ENCODE measurements at places on chromosomes 3 and 15.

DNA sequence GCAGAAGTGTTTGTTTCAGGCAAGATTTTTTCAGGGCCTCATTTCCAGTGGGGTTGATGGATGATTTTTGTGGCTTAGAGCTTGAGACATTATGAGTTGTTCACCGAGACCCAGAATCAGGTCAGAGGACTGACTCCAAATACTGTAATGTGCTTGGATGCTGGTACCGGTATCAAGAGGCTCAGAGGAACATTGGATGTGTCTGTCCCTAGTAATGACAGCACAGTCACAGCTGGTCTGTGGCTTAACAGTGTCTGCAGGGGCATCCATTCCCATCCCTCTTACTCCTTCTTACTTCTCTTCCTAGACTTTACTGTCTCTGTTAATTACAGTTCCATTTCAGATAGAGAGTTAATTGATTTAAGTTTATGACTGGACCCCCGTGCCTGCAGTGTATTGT, 107.8 kb downstream of the PTPRG start:
- DNase-seq: no peak

DNA sequence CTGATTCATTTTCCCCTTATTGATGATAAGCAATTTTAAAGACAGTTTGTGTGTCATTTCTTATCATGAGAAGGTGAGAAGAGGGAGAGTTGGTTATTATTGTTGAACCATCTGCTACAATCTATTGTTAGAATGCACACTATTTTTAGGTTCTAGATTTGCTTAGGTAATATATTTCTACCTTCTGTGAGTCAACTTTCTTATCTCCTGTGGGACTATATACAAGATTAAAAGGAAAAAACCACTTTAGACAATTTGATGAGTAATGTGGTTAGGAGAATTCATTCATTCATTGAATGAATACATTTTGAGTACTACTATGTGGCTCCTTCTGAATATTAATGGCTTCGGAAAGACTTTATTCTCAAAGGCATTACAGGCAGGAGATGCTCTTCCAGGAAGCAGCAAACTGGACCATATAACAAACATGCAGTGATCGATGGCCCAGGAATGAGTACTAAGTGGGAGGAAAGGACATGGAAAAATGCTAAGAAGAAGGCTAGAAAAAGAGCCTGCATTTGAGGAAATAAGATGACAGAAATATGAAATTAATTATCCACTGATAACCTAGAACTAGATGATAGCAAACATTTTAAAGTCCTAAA, 22.4 kb downstream of the SPTSSB start:
- no peak for DNase-seq

GRCh38 chr3:170754311-170754693, 115.7 kb downstream of the RPL22L1 start:
- DNase-seq: no peak

DNA sequence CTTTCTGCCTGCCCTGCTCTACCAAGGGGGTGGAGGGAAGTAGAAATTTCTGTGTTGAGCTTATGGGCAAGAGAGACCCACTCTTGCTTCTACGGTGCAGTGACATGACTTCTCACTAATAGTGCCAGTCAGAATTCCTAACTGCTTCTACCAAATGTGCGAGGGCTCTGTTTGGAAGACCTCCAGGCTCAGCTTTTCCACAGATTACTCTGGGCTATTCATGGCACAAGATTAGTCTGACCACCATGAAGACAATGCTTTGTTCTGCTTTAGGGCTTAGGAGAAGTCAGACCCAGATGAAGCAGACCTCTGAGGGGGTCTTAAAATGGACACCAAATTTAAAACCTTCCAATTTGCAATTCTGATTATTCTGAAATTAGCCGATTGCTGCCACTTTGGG, 195.9 kb upstream of the TBC1D5 start:
- DNase-seq: no peak

- DNase-seq: no peak
Measured at GRCh38 chr3:67302489-67302888, 304.4 kb downstream of the KBTBD8 start.

- DNase-seq: no peak
Measured at GRCh38 chr3:31858439-31858838, 122.6 kb downstream of the OSBPL10 start.

DNA sequence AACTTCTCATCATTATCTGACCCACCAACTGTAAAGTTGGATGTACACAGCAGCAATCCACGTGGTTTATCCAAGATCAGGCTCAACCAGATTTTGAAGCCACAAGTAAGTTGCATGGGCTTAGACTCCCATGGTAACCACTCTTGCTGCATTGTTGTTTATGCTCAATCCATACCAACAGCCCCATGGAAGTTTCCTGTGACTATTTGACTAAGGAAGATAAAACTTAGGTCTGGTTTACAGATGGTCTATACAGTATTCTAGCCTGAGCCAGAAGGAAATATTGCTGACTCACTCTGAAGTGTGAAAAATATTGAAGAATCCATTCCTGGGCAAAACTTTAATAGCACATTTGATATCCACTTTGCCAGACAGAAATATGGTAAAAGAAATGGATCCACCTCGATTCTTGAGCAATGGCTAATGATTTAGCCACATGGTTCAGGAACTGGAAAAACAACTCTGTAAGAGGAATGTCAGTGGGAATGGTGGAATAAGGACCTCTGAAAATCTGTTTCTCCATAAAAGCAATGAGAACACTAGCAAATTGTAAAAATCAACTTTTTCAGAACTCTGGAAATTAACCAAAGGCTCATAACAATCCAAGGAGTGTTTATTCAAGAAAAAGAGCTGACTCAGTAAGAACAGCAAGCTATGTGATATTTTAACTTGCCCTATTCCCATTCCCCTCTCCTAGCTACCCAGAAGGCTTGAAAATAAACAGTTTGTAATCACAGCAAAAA, 162.9 kb upstream of the STT3B start:
- no peak for DNase-seq

GRCh38 chr3:67661089-67661488, 6.7 kb upstream of the SUCLG2 start:
- DNase-seq: no peak

DNA sequence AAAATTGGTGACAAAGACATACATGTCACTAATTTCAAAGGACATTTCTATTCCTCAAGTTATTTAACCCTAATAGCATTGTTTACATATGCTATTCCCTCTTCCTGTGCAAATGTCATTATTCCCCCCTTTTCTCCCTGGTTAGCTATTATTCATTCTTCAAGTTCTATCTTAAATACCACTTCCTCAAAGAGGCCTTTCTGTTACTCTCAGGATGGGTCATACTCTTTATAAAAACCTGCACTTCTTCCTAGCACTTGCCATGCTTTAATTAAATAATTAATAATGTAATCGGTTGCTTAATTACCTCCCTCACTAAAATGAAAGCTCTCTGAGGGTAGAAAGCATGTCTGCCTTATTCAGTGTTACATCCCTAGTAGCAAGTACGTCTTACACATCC, 88.5 kb downstream of the XRN1 start:
- DNase-seq: no peak

DNA sequence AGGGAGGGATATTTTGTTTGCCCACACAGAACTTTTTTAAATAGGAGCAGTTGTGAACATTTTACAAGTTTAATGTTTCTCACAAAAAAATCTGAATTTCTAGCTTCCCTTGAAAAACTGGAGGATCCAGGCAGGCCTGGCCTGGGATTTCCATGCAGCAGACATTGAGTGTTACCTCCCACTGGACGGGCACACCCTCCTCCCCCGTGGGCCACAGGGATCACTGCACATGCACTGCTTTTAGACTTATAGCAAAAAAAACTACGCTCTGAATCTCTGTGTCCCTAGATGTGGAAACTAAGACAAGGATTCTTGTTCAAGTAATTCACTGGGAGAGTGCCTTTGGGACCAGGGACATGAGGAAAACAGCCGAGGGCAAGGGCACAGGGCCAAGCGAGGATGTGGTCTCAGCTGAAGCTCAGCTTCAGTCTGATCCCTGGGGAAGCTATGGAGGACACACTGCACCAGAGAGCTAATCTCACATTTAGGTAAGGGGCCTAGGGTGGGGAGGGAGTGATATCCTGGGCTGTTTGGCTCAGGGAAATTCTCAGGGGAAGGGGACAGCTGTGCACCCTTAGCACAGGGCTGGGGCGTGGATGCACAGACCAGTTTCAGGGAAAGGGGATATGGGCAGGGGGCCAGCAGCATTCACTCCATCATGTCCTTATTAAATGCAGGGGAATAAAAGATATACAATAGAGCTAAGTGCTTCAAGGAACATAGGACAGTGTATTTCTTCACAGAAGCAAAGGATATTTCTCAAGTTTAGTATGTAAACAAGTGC, 46.0 kb downstream of the FSIP1 start:
- no peak for DNase-seq

DNA sequence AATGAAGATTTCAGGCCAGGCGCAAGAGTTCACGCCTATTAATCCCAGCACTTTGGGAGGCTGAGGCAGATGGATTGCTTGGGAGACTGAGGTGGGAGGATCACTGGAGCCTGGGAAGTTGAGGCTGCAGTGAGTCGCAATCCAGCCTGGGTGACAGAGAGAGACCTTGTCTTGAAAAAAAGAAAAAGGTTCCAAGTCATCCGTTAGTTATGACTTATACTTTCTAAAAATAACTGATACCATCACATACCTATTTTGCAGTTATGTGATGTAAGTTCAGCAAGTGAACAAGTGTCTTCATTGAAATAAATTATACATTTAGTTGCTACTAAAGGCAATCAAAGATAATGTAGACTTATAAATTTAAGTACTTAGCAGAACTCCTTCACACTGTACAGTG, 22.1 kb downstream of the CLPX start:
- no peak for DNase-seq

DNA sequence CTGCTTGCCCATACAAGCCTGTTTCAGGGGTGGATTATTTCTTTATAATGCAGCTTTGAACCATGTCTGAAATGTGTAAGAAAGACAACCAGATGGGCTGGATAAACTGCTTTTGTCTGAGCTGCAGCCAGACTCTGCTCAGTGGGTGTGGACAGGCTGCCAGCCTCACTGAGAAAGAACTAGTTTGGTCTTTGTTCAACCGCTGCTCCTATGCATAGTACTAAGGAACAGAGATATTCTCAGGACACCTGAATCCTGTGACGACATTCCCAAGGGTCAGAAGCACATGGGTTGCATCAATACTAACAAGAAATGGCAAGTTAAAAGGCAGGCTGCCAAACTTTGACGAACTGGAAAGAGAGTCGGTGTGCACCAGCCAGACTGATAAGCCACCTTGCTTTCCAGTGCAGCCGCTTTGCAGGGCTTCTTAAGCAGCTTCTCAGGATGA, 57.2 kb downstream of the PLD1 start:
- DNase-seq: no peak

DNA sequence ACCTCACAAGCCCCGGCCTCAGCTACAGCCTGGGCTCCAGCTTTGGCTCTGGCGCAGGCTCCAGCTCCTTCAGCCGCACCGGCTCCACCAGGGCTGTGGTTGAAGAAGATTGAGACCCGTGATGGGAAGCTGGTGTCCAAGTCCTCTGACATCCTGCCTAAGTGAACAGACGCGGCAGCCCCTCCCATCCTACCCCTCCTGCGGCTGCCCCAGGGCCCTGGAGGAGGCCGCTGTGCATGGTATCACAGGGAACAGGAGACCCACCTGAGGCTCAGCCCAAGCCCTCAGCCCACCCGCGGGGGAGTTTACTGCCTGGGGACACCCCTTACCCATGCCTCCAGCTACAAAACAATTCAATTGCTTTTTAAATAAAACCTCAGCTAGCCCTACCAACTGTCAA, 6.0 kb upstream of the LARP6 start:
- no peak for DNase-seq

GRCh38 chr3:173891272-173892100, 493.9 kb downstream of the NLGN1 start:
- no peak for DNase-seq

- no peak for DNase-seq
Measured at GRCh38 chr3:170907637-170908234, 701 bp downstream of the EIF5A2 start.

- DNase-seq: no peak
Measured at GRCh38 chr15:64571857-64572291, 111.5 kb downstream of the ZNF609 start.

GRCh38 chr3:71345429-71346040, 238.0 kb downstream of the FOXP1 start:
- no peak for DNase-seq

DNA sequence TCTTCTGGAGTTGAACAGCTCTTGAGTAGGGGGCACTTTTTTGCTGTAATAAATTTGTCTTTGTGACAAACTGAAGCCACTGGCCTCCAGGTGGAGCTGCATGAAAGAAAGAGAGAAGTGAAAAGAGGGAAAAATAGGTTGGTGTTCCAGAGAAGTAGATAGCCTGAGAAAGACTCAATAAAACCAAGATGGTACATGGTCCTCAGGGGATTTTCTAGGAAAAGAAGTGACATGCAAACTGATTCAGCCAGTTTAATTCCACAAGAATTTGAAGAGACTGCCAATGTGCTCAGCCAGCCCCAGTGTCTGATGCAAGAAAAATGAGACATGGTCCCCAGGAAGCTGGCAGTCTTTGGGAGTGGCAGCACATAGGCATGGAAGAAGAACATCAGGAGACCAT, 152.7 kb downstream of the CD47 start:
- no peak for DNase-seq

DNA sequence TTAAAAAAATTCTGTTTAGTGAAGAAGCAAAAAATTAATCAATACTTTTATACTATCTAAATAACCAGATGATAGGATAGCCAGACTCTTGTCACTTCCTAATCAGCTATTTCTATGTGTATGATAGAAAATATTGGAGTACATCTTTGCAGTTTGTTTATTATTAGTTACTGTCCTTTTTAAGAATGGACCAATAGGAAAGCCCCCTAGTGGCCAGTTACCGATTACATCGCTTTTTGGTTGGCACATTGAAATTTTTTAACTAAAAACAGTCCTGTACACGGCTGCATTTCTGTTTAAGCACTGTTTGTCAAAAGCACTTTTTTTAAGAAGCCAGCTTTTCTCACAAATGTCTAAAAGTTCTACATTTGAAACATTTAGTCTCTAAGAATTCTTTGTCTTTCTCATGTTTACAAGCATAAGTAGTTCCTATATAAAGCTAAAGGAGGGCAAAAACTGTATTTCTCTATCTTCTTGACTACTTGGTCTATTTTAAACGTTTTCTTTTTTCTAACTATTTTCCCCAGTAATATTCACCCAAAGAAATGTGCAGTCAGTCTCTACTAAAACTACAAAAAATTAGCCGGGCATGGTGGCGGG, 253.2 kb upstream of the LRTM1 start:
- DNase-seq: no peak
